ENCODE measurements at places on chromosomes 7 and 10.

DNA sequence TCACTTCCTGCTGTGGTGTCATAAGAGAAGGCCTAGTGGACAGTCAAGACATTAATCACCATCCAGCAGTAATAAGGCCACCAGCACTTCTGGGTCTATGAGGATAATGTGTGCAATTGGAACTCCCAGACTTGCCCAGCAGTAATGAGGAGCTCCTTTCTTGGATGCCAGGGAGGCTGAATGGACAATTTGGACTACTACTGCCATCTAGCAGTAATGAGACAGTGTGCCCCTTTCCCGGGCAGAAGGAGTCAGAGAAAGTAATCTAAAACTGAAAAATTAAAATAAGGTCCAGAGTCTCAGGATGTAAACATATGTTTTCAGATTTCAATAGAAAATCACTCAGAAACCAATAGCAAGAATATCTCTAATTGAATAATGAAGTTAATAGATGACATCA lies 400.4 kb downstream of the CDC14C start:
- DNase-seq, result no peak

DNA sequence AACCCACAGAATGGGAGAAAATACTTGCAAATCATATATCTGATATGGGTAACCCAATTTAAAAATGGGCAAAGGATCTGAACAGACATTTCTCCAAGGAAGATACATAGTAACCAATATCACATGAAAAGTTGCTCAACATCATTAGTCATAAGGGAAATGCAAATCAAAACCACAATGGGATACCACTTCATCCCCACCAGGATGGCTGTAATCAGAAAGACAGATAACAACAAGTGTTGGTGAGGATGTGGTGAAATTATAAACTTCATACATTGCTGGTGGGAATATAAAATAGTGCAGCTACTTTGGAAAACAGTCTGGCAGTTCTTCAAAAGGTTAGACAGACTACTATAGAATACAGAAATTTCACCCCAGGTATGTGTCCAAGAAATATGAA lies 19.3 kb downstream of the AOC1 start:
- DNase-seq, result peak; percentile 25

- DNase-seq, result no peak
These were observed 1519.6 kb downstream of the REEP3 start for GRCh38 chr10:65040796-65041195.

DNA sequence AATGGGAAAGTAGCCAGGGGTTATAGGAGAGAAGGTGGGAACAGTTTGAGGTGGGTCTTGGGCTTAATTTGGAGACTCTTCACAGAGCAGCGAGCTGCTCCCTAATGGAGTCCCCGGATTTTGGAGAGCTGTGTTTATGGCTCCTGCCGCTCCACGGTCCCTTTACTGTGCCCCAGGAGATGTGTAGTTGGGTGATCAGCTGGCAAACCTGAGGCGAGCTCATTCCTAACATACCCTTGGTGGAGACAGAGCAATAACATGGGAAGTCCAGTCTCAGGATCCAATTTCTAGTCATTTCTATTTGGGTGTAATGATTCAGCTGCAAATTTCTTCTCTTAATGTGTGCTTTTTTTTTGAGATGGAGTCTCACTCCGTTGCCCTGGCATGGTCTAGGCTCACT lies 1.5 kb downstream of the GARIN1A start:
- DNase-seq, result no peak

GRCh38 chr10:88314362-88314761 lies 268.8 kb downstream of the RNLS start:
- no peak for DNase-seq

DNA sequence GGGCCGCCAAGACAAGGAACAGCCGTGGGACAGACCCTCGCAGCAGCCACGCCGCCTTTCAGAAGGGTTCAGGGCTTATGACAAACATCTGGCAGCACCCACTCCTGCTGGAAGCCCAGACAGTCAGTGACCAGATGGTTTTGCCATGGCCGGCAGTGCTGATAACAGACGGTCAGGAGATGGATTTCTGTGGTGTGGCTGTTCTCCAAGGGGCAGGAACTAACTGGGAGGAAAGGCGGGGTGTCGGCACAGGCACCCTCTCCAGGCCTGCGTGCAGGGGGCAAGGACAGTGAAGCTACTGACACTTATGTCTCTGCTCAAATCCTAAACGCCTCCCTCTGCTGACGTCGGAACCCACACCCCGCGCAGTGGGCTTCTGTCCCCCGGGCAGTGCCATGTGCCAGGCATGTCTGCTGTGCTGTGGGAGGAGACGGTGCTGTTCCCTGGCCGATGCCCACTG lies 416.1 kb downstream of the DNAJB6 start:
- no peak for DNase-seq

GRCh38 chr10:2791774-2792443 lies 275.4 kb upstream of the PFKP start:
- DNase-seq, result no peak

DNA sequence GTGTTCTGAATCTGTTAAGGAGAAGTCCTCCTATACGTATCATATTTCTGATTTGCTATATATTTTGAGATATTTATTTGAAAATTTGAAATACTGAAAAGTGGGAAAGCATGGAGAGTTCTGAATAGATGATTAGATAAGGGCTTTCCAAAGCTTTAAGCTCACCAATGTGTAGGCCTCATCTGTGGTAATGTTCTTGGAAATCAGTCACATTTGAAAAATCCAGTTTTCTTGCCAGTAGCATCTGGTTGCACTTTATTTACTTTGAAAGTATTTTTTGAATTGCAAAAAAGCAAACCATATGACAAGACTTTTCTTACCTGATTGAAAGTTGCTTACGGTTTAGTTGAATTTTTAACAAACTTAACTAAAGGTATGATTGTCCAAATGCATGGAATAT lies 21.7 kb downstream of the ADD3 start:
- no peak for DNase-seq

DNA sequence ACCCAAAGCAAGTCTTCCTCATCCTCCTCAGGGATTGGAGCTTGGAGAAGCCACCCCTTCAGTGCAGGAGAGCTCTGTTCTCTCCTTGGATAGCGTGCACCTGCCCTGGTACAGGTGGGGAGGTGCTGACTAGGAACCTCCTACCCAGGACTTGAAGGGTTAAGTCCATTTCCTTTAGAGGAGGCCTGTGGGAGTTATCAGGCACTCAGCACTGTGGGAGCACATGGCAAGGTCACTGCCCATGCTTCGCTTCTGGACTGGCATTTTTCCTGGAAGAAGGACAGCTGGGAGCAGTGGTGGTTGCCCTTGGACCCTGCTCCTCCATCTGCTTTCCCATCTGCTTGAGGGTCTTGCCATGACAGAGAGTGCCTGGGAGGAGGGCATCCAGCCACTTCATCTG lies 142.8 kb downstream of the CXCL12 start:
- no peak for DNase-seq

- no peak for DNase-seq
These were observed 22.2 kb downstream of the FAM20C start for GRCh38 chr7:214410-215212.

DNA sequence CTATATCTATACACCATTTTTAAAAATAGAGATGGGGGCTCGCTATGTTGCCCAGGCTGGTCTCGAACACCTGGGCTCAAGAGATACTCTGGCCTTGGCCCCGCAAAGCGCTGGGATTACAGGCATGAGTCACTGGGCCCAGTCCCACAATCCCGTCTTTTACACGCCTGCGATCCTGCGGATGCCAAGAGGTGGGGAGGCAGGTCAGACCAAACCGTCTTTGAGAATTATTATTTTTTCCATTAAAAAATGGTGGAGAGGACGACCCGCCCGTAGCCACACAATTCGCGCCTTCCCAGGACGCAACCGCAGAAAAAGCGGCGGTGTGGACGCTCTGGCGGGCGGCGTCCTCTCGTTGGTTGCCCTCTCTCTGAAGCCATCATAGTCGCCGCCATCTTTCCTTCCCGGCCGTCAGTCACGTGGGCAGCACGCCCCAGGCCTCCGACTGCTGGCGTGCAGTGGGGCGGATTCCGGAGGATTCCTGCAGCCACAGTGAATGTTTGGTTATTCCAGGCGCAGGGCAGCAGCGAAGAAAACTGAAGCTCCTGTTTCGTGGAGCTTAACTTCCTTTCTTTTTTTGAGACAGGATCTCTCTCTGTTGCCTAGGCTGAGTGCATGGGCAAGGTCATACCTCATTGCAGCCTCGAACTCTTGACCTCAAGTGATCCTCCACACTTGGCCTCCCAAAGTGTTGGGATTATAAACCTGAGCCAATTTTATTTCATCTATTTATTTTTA lies 9.9 kb upstream of the EPHB4 start:
- DNase-seq, result peak; percentile 92

DNA sequence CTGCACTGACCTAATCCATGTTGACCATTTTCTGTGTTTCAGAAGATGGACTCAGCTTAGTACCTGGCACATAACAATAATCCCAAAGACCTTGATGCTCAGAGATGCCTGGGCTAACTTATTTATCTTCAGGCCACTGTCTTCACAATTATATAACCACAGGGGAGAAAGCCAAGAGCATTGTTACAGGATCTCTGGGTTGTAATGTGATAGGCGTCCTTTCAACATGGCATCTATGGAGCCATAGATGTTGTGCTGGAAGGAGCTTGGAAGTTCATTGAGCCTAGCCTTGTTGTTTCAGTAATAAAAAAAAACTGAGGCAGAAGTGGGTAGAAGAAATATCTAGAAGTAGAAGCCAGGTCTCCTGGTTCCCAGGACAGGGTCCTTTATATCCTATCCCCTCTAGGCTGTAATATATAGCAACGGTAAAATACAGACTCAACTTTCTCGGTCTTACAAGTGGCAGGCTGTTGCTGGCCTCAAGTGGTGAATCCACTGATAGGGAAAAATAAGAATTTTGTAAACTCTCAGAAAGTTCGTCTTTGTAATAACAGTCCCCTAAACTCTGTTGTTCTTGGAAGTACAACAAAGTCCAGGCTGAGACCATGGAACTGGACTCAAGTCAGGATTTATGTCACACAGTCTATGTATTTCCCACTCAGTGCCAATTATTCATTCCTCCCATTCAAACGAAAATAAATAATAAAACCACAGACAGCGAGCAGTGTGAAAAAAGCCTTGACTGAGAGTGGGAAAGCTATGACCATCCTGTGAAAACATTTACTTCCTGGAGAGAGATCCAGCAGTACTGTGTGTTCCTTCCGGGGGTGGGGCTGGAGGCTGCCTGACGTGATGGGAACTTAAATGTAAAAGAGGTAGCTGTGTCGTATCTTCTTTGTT lies 277.6 kb downstream of the REEP3 start:
- no peak for DNase-seq

- DNase-seq, result no peak
These were observed 64.1 kb downstream of the C10orf67 start for GRCh38 chr10:23280419-23281043.

- no peak for DNase-seq
These were observed 164.8 kb downstream of the NRBF2 start for GRCh38 chr10:63297941-63298340.

GRCh38 chr10:11173042-11173441 lies 155.4 kb downstream of the CELF2 start:
- no peak for DNase-seq

DNA sequence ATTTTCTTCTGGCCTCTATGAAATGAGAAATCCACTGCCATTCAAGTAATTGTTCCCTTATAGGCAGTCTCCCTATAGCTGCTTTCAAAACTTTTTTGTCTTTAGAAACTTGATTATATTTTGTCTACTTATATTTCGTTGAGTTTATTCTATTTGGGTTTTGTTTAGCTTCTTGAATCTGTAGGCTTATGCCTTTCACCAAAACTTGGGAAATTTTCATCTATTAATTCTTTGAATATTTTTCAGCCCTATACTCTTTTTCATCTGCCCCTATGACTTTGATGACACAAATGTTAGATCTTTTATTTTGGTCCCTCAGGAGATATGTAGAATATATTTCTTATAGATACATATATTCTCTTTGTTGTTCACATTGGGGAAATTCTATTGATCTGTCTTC lies 48.3 kb upstream of the HHEX start:
- no peak for DNase-seq

DNA sequence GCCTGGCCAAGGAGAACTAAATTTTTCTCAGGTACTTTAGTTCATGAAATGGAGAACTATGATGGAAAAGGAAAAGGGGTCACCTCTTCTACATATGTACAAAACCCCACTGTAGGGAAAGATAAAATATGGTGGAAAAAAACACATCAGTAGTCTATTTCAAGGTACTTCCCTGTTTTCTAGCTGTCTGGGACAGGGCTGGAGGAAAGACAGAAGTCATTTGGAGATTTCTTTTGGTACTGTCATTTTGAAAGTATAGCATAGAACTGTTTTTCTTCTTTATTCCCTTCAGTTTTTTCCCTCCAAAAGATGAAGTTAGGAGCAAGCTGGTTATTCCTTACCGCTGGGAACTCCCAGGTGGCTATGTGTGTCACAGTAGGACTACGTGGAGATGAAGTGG lies 196.1 kb downstream of the DOCK4 start:
- DNase-seq, result no peak

DNA sequence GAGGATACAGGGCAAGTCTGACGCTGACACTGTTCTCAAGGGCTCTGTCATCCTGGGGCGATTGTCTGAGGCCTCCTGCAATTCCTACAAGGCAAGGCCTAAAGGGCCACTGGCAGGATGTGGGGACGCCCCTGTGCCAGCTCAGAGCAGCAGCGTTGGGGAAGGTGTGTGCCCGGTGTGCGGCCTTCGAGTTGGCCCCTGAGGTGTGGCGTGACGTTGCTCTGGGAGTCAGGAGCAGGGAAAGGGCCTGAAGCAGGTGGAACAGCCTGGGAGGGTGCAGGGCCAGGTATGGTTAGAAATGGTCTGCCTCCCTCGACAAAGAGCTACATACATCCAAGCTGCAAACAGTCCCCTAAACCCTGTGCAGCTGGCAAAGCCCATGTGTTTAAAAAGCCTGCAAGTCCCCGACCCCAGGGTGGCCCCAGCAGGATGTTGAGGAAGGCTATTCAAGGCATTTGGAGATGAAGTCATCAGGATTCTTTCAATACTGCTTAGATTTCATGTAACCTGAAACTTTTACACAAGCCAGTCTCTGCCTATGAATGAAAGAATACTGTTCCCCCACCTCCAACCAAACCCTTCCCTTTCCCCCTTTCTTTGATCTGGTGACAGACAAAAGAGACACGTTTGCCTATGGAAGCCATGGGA lies 142.5 kb upstream of the TNS3 start:
- no peak for DNase-seq

GRCh38 chr7:146514304-146514703 lies 397.7 kb downstream of the CNTNAP2 start:
- DNase-seq, result no peak

DNA sequence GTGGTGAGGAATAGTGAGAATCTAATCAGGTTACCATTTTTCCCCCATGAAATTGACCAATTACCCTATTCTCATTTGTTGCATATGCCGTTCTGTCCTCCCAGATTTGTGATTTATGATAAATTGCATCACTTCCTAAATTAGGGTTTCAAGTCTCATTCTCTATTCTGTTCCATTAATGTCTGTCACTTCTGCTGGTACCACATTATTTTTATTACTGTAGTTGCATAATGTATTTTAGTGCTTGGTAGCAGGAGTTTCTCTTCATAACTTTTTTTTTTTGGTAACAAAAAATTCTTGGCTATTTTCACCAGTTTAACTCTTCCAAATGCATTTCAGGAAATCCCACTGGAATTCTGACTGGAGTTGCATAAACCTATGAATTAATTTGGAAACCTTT lies 44.0 kb upstream of the FAM133B start:
- DNase-seq, result peak; percentile 72

GRCh38 chr7:114620208-114620607 lies 205.6 kb downstream of the FOXP2 start:
- DNase-seq, result no peak

Data from suppressor macrophage treated with lipopolysaccharide for 1 hour (primary cell).